ENCODE measurements at places on chromosomes 11 and 22.
A peak's percentile ranks its signal among the peaks of the same experiment; 100 is the strongest.

DNA sequence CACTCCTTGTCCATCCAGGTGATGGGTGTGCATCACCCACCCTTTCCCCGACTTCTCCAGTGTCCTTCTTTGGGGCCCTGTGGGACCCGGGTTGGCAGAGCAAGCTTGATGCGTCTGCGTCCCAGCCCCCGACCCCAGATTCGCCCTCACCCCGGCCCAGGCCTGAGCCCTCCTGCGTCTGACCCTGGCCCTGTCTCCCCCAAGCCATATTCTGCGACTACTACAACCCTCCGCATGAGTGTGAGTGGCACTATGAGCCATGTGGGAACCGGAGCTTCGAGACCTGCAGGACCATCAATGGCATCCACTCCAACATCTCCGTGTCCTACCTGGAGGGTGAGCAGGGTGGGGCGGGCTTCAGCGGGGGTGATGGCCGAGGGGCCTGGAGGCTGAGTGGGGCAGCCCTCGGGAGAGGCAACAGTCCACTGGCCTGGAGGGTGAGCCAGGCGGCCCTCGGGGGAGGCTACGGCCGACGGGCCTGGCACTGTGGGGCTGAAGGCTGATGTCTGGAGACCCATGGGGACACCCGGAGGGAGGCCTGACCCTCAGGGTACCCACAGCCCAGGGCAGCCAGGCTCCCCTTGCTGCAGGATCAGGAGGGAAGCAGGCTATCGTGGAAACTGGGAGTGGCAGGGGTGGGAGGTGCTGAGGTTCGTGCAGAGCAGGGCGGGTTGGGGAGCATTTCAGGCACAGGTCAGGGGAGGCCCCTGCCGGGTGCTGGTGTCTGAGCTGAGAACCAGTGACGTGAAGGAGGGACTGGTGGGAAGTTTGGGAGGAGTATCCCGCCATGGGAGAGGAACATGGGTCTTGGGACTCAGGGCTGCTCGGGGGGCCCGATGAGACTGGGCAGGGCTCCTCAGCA lies 15.3 kb downstream of the MUC2 start:
- no peak for DNase-seq

GRCh38 chr22:25669253-25670069 lies 72.5 kb upstream of the MYO18B start:
- peak; percentile 20 for DNase-seq

DNA sequence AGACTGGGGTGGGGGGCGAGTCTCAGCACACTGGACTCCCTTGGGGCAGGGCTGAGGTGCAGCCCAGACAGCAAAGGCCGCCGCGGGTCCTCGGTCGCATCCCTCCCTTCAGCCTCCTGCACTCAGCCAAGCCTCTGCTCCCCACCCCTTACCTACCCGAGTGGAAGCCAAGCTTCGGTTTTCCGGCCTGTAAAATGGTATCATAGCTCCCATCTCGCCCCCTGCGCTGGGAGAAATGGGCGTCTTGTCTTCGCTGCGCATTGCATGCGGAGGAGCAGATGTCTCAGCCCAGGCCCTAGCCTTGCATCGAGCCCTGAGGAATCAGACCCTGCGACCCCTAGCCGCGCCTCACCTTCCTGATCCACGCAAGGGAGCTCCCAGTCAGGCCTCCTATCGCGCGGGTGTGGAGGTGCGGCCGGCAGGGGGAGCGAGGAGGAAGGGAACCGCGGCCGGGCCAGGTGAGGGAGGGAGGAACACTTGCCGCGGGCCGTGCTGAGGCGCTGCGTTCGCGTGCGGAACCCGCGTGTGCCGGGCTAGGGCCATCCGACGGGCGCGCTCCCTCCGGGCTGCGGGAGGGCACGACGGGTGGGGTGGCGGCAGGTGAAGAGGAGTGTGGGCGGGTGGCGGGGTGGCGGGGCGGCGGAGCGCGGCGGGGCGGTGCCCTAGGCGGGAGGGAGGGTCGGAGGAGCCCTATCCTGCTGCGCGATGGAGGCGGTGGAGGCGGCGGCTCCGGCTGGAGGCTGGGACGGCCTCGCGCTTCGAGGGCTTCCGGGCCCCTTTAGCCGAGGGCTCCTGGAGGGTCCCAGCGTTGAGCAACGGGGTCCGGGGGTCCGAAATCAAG lies 4.1 kb upstream of the TBX1 start:
- no peak for DNase-seq

- DNase-seq: no peak
Observed at GRCh38 chr11:60854847-60855725, 664 bp downstream of the PTGDR2 start.

DNA sequence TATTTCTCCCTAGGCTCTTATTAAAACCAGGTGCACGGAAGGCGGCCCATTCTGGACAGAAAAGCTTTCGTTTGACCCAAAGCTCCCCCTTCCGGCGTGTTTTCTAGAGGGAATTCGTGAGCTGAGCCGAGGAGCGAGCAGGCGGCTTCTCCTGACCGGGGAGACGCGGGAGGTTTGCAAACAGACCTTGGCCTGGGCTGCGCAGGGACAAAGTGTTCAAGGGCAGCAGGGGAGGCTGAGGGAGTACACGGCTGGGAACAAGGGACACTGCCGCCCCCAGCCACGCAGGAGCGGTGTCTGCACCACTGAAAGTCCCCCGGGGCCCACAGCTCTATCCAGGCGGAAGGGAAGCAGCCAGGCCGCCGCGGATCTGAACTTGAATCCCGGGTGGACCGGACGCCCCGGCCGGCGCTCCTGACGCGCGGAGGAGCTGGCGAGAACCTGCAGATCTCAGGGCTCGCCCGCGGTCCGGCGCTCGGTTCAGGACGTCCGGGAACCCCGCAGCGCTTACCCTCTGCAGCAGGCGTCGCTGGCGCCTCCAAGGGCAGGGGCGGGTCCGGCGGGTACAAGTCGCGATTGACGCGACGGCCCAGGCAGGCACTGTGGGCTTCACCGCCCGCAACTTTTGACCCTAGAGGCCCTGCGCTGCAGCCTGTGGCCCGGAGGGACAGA lies 101.9 kb downstream of the WT1 start:
- no peak for DNase-seq

- no peak for DNase-seq
Observed at GRCh38 chr11:63986932-63987513, 785 bp downstream of the OTUB1 start.
